Effector CD8-positive, alpha-beta T cell (primary cell): ENCODE measurements at places on chromosomes 7 and 10.

DNA sequence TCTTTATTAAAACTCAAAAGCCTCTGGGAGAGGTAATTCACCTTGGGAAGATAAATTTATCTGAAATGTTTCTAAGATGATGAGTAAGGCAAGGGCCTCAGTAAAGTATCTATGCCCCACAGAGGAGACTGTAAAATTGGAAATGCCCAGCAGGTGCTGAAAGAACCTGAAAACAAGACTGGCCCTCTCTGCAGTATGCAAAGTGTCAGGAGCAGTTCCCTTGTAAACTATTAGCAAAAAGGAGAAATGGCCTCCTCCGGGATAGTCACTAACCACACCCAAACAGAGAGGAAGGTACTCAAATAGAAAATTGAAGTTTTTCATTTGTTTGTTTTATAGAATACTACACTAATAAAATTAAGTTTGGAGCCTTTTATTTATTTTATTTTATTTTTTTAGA, 81.2 kb downstream of the FZD1 start:
- no peak for DNase-seq

DNA sequence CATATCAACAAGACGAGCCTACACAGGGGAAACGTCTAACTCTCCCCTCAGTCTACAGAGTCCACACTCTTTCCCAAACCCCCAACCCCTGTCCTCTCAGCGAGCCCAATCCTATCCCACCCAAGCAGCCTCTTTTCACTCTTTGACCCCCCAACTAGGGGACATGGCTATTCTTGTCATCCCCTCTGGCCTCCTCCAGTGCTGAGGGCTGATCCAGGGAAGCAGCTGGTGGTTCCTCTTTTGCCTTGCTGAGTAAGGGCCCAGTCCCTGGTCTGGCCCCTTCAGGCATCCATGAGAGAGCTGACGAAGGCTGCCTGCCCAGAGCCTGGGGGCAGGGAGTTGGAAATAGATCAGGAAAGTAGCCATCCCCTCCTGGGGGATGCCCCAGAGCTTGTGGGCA, 6.4 kb downstream of the NOBOX start:
- DNase-seq = no peak

GRCh38 chr7:151868396-151869108, 8.4 kb downstream of the PRKAG2 start:
- no peak for DNase-seq

DNA sequence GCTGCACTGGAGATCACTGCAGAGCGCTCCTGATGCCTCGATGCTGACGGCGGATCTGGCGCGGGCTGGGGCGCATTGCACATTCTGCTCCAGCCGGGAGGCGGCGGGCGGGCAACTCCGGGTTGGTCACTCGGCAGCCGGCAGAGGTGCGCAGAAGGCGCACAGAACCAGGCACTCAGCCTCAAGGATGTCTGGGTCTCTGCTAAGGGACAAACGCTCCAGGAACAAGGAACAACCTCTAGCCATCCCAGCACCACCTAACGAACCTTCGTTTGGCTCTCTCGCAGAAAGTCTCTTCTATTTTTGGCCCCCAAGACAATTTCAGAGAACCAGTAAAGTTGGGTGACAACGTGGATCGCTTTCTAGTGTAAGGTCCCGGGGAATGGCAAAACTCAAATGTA, 254.6 kb downstream of the OTUD1 start:
- no peak for DNase-seq

GRCh38 chr7:145151676-145152075, 315.8 kb upstream of the TPK1 start:
- DNase-seq = no peak

DNA sequence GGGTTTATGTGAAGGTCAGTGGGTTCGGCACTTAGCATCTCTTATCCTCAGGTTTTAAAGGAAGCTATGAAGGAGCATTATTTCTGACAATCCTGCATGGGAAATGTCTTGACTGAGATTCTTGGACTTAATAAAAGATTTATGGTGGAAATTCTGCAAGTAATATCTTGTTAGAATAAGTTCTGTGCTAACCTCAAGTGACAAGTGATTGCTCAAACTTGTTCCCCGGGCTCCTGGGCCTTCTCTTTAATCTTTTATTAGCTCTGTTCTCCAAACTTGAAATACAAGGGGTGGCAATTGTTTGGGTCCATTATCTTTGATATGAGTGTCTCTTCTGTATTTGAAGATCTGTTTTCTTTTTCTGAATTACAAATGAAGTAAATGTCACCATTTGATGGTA, 140.6 kb upstream of the CTBP2 start:
- DNase-seq = no peak

DNA sequence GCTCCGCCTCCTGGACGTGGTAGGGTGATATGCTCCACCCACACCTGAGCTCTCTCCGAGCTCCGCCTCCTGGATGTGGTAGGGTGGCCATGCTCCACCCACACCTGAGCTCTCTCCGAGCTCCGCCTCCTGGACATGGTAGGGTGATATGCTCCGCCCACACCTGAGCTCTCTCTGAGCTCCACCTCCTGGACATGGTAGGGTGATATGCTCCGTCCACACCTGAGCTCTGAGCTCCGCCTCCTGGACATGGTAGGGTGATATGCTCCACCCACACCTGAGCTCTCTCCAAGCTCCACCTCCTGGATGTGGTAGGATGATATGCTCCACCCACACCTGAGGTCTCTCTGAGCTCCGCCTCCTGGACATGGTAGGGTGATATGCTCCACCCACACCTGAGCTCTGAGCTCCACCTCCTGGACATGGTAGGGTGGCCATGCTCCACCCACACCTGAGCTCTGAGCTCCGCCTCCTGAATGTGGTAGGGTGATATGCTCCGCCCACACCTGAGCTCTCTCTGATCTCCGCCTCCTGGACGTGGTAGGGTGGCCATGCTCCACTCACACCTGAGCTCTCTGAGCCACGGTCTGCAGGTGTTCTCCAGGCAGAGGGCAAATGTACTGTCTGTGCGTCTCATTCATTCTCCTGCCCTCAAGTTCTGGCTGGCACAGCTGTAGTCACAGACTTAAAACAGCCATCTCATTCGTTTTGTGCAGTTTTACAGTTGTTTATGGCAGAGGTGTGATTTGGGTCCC, 252.4 kb downstream of the DIP2C start:
- DNase-seq = no peak

- DNase-seq = no peak
These were observed 31.1 kb downstream of the CTNNA3 start for GRCh38 chr10:67664942-67665341.

GRCh38 chr10:98916526-98917125, 319.0 kb downstream of the HPSE2 start:
- DNase-seq = no peak

- DNase-seq = no peak
These were observed 88.4 kb downstream of the DIP2C start for GRCh38 chr10:600876-601659.

DNA sequence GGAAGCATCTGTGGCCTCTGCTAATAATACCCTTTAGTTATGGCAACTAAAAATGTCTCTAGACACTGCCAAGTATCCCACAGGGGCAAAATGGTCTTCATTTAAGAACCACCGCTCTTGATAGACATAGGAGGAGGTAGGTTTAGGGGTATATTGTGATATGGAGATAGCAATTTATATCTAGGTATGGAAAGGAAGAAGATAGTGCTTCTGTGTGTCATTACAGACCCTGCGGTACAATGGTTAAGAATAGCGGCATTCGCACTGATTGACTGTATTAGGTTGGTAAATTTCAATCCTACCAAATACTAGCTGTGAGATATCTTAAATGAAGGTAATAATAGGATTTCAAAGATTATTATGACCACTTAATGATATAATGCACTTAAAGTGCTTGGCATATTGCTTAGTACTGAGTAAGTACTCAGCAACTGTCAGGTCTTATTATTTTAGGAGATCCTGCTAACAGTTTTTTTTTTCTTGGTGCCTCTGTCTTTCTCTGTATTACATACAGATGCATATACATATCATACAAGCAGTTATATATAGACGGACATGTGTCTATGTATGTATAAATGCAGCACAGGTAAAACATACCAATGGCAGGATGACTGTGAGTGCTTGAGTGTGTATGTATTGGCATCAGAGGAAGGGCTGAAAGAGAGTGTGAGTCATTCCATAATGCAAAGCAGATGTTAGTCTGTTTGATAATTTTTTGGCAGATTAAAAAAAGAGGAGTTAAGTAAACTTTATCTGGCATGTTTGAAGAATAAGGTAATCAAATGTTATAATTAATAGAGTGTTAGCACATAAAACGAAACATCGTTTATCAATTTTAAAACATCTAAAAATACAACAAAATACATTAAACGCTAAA, 50.0 kb upstream of the ITGB8 start:
- no peak for DNase-seq

- no peak for DNase-seq
These were observed 32.6 kb downstream of the NEUROD6 start for GRCh38 chr7:31307972-31308371.

GRCh38 chr7:39623732-39624441, 515 bp downstream of the RALA start:
- no peak for DNase-seq

GRCh38 chr7:150446288-150446938, 4.0 kb upstream of the GIMAP8 start:
- no peak for DNase-seq

- DNase-seq = no peak
These were observed 266.4 kb upstream of the LYZL1 start for GRCh38 chr10:29022513-29022912.

DNA sequence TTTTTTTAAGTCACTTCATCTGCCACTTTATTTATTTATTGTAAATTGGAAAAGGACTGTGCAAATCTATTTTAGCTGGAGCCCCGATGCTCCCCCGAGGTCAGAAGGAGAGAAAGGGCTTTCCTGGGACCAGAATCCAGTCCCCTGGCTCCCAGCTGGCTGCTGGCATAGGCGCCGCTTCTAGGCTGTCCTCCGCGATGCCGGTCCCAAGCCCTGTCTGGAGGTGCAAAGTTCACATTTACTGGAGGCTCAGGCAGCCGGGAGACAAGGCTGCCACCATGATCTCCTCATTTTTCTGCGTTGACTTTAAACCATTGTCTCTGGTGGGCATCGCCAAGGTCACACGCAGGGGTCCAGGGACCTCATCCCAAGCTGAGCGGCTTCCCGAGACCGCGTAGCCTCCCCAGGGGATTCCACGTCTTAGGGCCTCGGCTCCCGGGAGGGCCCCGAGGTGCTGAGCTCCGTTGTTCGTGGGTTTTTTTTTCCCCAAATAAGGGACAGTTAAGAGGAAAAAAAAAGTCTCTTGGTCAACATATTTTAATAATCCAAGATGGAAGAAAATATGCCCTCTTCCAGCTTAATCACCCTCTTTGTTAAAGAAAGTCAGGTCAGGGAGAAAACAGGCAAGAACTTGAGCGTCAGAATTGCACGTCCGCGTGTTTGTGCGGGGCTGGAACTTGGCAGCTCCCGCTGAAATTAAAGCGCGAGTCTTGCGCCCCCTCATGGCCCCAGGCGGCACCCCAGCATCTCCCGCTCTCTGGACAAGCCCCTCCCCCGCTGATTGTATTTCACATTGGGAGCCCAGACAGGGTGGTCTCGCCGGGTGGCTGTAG, 11.9 kb downstream of the RGR start:
- DNase-seq = peak; percentile 1

DNA sequence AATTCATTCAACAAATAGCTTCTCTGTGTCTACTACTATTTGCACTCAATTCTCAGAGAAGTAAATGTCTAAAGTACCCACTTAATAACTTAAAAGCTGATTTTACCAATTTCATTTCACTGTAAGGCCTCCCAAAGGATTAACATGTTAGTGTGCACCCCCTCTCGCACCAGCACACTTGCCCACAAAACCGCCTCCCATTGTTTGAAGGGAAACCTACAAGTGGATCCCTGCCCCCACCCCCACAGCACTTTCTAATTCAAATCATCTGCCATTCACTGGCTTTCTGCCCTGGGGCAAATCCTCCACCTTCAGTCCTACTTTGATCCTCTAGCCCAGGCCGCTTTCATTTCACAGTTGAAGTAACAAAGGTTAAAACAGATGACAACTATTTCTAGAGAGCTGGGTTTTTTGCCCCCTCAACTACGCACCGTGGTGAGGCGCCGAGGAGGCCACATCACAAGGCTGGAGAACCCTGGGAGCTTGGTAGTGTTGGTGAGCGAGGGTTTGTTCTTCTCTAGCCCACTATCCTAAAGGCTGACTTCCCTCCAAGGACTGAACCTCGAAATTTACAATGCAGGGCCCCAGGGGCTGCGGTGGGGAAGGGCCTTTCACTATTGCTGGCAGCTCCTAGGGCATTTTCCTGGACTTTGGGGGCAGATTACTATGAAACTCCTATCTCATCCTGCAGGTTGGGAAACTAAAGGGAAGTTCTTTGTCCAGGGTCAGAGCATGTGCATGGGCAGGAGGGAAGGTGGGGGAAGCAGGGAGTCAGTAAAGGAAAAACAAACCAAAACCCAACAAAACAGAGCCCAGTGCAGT, 517.4 kb upstream of the ZMIZ1 start:
- no peak for DNase-seq

GRCh38 chr10:77305650-77306632, 331.7 kb downstream of the KCNMA1 start:
- DNase-seq = no peak

DNA sequence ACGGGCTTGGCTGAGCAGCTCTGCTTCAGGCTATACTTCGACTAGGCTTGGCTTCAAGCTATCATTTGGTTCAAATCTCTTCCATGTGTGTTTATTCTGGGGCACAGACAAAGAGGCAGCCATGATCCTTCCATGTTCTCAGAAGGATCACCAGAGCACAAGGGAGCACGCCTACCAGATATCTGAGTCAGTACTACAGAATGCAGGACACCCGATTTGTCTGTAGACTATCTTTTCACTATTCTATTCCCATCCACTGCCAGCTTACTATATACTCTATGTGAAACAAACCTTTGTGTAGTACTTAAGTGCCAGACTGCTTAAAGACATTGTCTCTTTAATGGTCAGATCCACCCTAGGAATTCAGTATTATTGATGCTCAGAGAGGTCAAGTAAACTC, 35.1 kb downstream of the CH25H start:
- DNase-seq = no peak

DNA sequence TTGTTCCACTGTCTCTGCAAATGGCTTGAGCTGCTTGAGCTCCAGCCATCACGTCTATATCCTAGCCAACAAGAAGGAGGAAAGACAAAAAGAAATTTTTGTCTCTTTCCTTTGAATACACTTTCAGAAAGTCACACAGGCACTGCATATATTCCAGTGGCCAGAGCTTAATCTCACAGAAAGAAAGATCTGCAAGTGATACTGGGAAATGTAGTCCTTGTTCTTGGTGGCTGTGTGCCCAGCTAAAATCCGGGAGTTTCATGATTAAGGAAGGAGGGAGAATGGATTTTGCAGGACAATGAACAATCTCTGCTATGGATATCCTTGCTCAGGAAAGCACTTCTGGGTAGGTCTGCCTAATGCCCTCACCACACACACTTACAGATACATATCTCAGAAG, 19.5 kb upstream of the DLG5 start:
- no peak for DNase-seq

GRCh38 chr7:12322903-12323300, 80.8 kb downstream of the VWDE start:
- DNase-seq = no peak

DNA sequence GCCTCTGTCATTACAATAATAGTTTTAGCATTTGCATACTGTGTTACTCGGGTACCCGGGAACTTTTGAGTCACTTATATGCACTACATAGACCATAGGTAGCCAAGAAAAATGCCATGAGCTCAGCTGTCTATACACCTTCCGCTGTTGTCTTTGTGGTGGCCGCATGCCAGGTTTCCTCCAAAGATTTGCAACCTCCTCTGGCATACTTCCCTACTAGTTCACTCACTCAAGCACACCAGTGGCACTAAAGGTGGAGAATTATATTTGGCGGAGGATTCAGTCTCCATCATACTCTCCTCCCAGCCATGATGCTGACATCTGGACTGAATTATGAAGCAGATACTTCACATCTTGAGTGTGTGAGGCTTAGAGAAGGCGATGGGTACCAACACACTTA, 35.6 kb upstream of the GRB10 start:
- no peak for DNase-seq
